ENCODE measurements at places on chromosomes 4 and X.

- peak; percentile 7 for DNase-seq
These were observed 30.5 kb upstream of the PRKX start for GRCh38 chrX:3743801-3744439.

DNA sequence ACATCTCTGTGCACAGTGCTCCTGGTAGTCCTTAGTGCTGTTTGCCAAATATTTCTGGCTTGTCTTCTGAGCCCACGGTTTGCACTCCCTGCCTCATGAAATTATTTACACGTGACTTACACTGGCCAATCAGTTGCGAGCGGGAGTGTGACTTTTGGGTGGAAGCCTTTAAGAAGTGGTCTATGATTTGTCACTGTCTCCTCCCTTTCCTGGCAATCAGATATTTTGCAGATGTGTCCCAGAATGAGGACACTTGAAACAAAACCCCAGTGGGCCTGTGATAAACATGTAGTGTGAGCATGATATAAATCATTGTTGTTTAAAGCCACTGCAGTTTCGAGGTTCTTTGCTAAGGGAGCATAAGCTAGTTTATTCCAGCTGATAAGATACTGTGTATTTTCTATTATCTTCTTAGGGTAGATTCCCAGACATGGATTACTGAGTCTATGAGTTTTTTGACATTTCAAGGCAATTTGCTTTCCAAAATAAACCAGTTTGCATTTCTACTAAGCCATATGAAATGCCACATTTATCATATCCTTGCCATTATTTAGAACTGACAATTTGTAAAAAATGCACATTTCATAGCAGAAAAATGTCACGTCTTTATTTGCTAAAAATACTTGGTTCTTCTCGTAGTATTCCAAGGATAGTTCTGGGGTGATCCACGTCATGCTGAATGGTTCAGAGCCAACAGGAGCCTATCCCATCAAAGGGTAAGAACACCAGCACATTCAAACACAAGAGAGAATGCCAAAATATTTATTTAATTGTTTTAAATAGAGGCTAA is 12.0 kb downstream of the BST1 start:
- no peak for DNase-seq

GRCh38 chrX:123138473-123138872 is 45.6 kb upstream of the GRIA3 start:
- DNase-seq, result no peak

DNA sequence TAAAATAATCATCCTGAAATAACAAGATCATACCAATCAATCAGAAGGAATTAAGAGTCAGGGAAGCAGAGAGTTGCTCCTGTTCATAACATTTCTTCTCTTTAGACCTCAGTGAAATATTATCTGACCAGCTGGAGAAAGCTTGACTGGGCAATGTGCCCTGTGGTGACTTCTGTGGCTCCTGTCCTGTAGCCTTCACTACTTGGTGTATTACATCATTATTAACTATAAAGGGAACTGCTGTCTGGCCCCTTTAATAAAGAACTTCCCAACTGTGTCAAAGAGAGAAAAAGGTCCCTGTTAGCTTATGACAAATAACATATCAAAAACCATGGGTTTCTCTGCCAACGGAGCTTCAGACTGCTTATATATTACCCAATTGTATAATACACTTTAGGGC is 18.0 kb downstream of the OPHN1 start:
- no peak for DNase-seq

- no peak for DNase-seq
These were observed 31.0 kb downstream of the SLC9B1 start for GRCh38 chr4:102988429-102989020.

GRCh38 chr4:36332023-36332781 is 50.8 kb downstream of the DTHD1 start:
- DNase-seq, result no peak

DNA sequence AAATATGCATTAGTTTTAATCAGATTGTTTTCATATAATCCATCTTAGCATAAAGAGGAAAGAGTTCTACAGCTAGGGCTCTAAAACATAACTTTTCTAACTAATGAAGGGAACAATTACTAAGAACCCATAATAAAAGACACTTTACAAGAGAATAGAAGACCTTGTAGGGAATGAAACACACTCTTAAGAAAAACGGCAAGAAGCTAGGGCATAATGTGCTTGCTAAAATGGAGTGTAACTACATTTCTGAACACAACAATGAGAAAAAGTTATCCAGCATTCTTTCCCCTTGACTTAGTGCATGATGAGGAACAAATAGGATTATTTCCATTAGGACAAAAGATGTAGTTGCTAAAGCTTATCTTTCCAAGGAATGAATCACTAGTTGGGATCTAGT is 54.6 kb downstream of the ARHGAP6 start:
- DNase-seq, result no peak

DNA sequence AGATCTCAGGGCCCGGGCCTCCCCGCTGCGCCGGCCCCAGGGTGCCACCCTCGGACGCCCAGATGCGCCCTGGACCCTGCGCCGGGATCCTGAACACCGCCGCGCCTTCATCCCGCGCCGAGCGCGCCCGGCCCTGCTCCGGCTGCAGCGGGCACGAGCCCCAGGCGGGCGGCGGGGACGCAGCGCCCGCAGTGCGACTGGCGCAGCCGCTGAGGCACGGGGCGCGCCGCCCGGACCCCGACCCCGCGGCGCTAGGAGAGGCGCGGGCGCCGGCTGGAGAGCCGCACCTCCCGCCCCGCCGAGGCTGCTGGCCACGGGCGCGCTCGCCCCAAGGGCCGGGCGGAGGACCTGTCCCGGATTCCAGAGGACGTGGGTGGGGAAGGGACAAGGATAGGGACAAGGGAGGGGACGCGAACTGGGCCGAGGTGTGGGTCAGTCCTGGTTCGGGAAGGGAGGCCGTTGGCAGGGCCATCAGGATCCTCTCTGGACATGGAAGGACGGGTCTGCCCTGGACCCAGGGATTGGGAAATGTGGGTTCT is 1.1 kb downstream of the ZFYVE28 start:
- no peak for DNase-seq

DNA sequence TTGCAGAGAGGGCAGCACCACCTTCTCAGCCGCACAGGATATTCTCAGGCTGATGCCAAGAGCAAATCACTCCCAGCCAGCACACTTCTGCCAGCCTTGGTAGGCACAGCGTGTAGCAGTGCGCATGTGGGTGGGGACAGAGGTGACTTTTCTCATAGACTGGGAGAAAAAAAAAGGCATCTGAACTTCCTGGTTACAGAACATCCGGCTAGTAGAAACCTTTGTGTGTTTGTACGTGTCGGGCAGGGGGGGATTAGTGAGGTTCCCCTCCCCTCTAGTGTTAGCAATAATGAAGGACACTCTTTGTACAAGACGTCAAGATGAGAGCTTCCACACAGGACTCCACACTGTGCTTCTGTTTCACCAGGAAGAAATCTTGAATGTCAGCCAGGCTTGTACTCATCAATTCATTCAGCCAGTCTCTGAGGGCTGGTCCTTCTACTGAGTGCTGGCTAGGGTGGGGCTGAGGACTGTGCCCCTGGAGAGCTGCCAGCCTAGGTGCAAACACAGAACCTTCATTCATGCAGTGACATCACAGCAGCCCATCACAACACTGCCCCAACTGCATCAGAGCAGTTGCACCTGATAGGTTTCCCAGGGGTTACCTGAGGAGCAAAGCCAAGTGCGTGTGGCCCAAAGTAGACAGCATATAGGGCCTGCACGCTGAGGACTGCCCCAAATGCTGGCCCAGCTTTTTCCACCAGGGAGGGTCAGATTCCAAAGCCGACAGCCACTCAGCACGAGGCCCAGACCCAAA is 34.7 kb downstream of the SLC25A5 start:
- no peak for DNase-seq

DNA sequence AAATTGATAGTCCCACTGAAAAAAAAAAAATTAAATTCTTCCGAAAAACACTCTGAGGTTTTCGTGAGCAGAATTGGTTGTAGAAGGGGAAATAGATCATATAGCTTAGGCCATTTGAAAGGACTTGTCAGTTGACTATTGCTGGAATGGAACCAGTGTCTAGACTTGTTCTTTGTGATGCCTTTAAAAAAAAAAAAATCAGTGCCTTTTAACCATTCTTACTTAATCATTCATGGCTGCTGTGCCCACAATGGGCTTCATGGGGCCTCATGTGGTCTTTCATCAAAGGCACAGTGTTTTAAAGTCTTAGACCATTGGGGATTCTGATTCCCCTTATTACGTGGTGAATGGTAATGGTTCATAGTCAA is 139.3 kb downstream of the AFF1 start:
- DNase-seq, result no peak

GRCh38 chr4:121278811-121279368 is 101.9 kb downstream of the QRFPR start:
- no peak for DNase-seq

- no peak for DNase-seq
These were observed 6.3 kb upstream of the FNIP2 start for GRCh38 chr4:158762553-158762952.
